ENCODE measurements at places on chromosomes 13 and 19.

DNA sequence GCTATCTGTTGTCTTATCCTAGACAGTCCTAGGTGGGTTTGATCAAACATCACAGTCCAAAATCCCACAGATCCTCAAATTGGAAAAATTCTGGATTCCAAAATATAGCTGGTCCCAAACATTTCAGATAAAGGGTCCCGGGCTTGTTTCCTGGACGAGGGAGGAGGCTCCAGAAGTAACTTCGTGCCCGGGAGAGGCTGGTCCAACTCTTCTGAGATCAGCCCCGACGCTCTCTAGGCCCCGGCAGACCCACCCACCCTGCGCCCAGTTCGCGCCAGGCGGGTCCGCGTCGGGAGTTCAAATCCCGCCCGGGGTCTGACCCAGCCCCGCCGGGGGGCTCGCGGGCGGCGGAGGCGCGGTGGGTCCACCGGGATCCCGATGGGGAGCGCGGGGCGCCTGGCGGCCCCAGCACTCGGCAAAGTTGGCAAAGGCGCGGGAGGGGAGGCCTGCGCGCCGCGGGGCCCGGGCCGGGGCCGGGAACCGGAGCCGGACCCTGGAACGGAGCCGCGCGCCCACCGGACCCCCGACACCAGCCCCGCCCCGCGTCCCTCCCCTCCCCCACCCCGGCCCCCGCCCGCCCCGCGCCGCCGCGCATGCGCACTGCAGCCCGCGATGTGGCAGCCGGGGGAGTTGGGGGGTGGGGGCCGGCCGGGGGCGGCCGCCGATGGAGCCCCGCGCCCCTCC is 513 bp downstream of the MIER2 start:
- no peak for DNase-seq

- no peak for DNase-seq
Observed at GRCh38 chr13:60331249-60332012, 65.6 kb upstream of the TDRD3 start.

DNA sequence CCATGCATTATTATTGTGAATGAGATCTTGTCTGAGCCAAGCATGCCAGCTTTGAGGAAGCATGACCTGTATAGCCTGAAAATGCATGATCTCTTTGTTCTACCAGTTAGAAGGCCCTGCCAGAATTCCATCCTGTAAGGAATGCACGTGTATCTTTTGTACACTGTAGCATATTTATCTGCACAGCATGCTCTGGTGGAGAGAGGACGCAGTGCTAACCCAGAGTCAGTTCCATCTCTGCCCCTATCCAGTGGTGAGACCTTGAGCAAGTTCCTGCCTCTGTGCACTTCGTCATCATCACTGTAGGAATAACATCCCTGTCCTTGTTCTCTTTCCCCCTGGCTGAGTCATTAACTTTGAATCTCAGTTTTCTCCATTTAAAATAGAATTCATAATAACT is 233.8 kb downstream of the SLC7A1 start:
- DNase-seq, result no peak

DNA sequence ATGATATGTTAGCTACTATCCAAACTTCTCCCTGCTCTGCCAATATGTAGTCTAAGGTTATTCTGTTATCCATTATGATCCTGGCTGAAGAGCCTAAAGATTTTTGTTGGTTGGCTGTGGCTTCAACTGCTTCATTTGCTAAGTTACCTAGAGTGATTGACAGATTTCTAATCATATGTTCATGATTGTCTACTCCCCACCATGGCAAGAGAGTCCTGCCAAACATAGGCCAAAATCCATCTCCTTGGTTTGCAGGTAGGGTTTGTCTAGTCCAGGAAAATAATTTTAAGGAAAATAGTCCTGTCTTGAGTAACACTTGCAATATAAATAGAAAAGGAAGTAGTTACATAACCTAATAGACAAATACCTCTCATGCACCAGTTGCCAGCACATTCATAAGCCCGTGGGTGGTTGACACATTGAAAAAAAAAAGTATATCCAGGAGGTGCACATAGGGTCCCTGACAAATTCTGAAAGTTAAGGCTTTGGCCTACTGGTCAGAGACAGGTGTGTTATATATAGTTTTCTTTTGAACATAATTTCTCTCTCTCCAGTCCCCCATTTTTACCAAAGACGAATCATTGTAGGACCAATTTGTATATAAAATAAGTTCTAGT is 5.4 kb upstream of the CBY2 start:
- DNase-seq, result no peak

DNA sequence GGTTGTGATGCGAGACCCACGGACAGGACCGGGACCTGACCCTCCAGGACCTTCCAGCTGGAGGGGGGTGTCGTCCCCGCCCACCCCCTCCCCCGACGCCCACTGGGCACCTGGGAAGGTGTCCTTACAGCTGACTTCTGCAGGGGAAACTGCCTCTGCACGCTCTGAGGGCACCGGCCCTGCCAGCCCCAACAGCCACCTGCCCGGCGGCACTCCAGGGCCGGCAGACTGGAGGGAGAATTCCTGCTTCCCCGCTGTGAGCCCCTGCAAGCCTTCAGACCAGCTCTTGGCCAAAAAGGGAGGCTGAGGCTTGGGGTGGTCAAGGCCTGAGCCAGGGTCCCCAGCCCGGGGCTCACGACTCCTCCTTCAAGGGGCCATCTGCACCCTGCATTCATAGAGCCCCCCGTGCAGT is 1.2 kb downstream of the CNN2 start:
- no peak for DNase-seq

GRCh38 chr13:41361491-41361890 is 50.4 kb downstream of the NAA16 start:
- no peak for DNase-seq

GRCh38 chr19:14414926-14415690 is 4.0 kb downstream of the DDX39A start:
- DNase-seq, result no peak

- no peak for DNase-seq
Observed at GRCh38 chr13:68481130-68481529, 1251.0 kb upstream of the PCDH9 start.

- no peak for DNase-seq
Observed at GRCh38 chr13:64278493-64278892, 2862.8 kb upstream of the PCDH20 start.

DNA sequence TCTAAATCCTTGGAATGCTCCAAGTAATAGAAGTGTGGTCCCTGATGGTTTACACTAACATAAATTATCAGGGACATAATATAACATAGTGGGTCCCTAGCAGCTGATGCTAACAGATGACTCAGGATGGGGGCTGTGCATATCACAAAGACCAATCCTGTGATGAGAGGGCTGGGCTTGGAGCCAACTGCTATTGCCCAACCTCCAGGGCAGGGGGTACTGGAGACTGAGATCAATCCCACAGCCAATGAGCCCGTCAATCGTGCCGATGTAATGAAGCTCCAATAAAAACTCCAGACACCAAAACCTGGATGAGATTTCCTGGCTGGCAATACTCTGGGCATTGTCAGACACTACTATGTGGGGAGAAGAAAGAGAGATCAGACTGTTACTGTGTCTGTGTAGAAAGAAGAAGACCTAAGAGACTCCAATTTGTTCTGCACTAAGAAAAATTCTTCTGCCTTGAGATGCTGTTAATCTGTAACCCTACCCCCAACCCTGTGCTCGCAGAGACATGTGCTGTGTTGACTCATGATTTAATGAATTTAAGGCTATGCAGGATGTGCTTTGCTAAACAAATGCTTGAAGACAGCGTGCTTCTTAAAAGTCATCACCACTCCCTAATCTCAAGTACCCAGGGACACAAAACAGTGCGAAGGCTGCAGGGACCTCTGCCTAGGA is 33.4 kb downstream of the ABCC4 start:
- DNase-seq, result no peak

GRCh38 chr19:50703915-50704796 is 15.4 kb downstream of the SHANK1 start:
- no peak for DNase-seq

- DNase-seq, result no peak
Observed at GRCh38 chr13:100860866-100861265, 186.3 kb upstream of the TMTC4 start.

- no peak for DNase-seq
Observed at GRCh38 chr19:31350693-31351055, 1.4 kb upstream of the TSHZ3 start.

DNA sequence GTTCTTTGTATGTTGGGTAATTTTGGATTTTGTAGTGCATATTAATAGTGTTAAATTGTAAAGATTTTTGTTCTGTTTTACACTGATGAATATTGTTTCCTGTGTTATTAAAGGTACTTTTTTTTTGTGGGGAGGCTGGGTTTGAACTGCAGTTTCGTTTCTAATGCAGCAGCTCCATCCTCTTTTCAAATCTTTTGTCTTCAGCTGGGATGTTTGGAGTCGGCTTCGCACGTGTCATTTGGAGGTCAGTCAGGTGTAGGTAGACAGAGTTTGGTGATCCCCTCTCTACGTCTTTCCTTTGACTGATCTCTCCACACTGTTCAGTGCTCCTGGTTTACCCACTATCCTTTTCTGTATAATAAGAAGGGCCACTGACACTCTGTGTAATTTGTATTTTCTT is 30.3 kb downstream of the TDRD3 start:
- DNase-seq, result no peak

- DNase-seq, result no peak
Observed at GRCh38 chr13:75299913-75300862, 181.8 kb downstream of the TBC1D4 start.

DNA sequence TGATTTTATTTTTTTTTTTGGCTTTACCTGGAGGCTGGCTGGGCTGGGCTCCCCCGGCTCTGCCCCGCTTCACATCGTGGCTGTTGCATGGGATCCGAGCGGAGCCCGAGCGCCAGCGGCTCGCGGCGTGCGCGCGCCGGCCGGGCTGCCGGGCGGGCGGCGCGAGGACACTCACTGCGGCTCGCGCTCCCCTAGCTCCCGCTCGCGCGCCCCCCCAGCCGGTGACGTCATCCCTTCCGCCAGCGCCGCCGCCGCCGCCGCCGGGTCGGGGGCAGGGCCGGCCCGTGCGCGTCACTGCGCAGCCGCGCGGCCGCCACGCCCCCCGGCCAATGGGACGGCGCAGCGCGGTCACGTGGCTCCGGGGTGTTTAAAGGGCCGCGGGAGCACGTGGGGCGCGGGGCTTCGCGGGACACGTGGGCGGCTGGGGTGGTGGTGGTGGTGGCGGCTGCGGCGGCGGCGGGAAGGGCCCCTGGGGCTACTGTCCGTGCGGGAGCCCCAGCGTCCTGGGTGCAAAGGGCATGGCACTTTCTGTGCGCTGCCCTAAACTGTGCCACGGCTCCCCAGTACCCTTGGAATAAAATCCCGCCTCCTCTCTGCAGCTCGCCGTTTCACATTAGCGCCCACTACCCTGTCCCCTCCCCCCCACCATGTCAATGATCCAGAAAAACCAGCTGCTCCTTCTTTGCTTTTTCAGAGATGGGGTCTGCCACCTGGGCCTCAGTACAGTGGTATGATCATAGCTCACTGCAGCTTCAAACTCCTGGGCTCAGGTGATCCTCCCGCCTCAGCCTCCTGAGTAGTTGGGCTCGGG is at the start of gene PTPRS:
Gene PTPRS, minus strand, starts transcription at position 176 of the 811 bp plus-strand sequence. CDS start 54,672 bp downstream, outside the sequence.
- peak; percentile 34 for DNase-seq

GRCh38 chr19:47741544-47742140 is 3.7 kb upstream of the NOP53 start:
- no peak for DNase-seq

DNA sequence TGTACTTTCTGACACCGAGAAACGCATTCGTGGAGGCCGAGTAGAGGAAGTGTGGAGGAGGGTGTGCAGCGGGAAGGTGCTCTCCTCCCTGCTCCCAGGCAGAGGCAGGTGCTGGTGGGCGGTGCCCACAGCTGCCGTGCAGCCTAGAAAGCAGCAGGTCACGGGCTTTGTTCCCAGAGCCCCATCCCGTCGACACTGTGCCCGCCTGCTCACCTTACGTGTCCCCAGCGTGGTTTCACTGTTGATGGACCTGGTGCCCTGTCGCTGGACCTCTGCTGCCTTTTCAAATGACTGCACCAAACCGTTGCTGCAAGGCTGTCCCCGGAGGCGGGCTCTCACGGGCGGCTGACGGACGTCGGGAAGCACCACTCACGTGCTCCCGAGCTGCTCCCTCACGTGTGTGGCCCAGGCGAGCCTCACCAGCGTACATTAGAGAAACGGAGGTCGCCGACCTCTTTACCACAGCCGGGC is 20.8 kb downstream of the PLEKHJ1 start:
- no peak for DNase-seq

DNA sequence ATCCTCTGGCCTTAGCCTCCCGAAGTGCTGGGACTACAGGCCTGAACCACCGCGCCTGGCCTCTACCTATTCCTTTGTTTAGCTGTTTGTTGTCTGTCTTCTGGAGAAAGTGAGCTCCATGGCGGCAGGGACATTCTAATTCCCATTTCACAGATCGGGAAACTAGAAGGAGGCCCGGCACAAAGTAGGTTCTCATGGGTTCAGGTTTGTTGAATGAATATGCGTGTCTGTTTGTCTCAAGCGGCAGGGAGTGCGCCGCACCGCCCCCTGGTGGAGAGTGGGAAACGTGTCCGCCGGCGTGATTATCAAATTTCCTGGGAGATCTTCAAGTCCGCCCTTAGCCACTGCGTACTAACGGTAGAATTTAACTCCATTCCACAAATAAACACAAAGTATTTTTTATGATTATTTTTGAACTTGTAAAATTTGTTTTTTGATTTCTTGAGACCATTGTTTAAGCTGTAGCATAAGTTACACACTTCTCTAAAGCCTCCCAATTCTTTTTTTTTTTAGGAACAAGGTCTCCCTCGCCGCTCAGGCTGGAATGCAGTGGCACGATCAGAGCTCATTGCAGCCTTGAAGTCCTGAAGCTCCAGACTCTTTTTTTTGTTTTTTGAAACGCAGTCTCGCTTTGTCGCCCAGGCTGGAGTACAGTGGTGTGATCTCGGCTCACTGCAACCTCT is 8.9 kb upstream of the CCDC9 start:
- DNase-seq, result no peak

DNA sequence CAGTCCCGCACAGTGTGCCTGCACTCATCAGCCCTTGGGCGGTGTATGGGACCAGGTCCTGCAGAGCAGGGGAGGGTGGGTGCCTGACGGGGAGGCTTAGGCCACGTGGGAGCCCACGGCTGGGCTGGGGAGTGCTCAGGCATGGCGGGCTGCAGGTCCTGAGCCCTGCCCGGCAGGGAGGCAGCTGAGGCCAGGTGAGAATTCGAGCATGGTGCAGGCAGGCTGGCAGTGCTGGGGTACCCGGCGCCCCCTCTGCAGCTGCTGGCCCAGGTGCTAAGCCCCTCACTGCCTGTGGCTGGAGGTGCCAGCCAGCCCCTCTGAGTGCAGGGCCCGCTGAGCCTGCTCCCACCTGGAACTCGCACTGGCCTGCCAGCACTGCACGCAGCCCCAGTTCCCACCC is 630.9 kb upstream of the PCDH20 start:
- no peak for DNase-seq

- no peak for DNase-seq
Observed at GRCh38 chr13:92074658-92075057, 676.2 kb downstream of the GPC5 start.

DNA sequence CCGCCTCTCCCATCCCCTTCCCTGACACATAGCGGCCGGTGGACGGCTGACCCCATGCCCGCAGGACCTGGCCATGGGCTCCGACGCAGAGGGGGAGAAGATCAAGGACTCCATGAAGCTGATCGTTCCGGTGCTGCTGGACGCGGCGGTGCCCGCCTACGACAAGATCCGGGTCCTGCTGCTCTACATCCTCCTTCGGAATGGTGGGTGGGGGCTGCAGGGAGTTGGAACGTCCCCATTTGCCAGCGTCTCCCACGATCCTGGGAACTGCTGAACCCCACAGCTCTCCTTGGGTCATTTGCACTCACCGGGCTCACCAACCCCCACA is 7.6 kb downstream of the STXBP2 start:
- no peak for DNase-seq
